ENCODE measurements at places on chromosomes 5 and 9.

GRCh38 chr9:129964901-129965734 lies 77.9 kb downstream of the FNBP1 start:
- no peak for DNase-seq

- DNase-seq: no peak
Observed at GRCh38 chr5:17737092-17737491, 102.8 kb downstream of the TAF11L14 start.

DNA sequence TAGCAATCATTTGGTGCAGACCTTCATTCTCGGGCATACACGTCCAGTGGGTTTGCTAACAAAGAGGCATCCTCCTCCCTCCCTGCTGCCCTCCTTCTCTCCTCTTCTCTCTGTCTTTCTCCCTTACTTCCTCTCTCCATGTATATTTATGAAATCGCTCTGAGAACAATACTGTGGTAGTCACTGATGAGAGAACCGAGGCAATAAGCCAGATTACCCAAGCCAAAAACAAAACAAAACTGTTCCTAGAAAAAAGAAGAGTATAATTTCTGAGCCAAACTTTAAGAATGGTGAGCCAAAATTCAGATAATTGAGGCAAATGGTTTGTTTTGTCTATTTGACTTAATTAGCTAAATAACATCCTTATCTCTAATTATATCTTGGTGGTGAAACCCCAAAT lies 15.8 kb upstream of the HMHB1 start:
- peak; percentile 49 for DNase-seq

DNA sequence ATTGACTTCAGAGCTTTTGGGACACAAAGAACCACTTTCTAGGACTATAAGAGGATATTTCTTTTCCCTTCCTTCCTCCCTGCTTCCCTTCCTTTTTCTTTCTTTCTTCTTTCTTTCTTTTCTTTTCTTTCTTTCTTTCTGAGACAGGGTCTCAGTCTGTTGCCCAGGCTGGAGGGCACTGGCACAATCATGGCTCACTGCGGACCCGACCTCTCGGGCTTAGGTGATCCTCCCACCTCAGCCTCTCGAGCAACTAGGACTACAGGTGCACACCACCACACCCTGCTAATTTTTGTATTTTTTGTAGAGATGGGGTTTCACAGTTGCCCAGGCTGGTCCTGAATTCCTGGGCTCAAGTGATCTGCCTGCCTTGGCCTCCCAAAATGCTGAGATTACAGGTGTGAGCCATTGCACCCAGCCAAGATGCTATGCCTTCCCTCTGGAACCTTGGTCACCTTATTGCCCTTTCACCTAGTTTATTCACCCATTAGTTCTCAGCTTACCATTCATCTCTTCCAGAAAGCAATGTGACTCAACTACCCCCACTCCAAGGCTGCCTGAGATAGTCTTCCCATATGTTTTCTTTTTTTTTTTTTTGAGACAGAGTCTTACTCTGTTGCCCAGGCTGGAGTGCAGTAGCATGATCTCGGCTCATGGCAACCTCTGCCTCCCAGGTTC lies 10.1 kb downstream of the PLIN2 start:
- no peak for DNase-seq

DNA sequence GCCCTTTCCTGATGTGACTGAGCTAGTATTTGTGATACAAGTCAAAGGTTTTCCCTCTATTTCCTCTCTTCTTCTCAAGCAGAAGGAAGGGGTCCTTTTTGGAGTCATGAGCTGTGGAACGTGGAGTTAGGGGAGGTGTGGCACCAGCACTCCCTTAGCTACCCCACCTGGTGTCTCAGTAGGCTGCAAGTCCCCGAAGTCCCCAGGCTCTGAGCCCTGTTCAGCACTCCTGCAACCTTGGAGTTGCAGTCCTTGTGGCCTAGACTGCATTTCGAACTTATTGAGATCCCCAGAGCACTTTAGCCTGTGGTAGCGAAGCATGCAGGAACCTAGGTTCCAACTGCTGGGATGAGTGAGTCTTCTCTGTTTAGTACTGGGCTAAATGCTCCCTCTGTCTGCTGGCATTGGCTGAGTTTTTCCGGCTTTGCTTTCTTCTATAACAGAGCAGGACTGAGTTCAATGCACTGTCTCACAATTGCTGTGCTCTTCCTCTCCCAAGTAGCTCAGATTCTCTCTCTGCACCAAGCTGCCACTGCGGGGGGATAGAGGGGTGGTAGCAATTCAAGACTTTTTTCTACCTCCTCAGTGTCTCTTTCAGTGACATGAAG lies 600.7 kb upstream of the CDH9 start:
- no peak for DNase-seq

- peak; percentile 54 for DNase-seq
Observed at GRCh38 chr5:87411973-87412629, 629 bp downstream of the CCNH start.

DNA sequence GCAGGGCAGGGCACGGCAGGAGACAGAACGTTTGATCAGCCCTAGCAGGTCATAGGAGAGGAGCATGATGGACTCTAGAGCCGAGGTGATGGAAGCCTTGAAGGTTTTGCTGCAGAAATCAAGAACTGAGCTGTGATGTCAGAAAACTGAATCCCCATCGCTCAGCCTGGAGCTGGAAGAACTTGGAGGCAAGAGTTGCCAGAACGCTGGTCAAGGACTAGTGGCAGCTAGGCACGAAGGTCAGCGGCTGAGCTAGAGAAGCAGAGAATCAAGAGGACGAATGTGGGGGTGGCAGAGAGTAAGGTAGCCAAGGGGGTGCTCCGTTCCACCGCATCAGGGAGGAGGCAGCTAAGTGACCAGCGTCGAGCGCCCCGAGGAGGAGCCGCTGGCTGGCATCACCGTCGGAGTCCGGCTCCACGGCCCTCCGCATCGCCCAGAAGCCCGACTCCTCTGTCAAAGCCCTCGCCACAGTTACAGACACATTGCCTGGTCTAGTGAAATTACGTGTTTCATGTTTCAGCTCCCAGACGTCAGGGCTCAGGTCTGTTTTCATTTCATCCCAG lies 1.2 kb upstream of the GALNT10 start:
- peak; percentile 3 for DNase-seq

DNA sequence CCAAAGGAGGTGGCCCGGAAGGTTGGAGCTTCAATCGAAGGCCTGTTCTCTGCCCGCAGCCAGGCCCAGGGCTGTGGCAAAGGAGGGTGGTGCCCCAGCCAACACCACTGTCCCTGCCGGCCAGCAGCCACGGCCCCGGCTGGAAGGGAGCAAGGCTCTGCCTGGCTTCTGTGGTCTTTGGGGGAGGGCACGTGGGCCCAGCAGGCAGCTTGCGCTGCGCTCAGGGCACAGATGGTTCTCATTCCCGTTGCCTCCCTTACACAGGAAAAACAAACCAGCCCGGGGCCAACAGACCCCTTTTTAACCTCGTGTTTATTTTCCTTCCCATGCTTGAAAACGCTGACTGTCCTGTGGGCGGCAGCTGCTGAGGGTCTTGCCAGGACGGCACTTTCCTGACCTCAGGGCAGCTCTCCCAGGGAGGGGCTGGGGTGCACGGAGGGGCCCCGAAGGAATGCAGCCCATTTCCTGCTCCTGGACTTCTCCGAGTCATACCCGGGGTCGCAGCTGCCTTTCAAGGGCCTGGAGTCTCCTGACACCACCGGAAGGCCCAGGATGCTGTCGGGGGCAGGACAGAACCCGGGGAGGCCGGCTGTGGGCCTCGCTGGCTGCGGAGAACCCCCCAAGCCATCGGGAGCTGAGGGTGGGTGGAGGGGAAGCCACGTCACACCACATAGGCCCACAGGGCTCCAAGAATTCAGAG lies 1.1 kb upstream of the GPSM1 start:
- no peak for DNase-seq

- no peak for DNase-seq
Observed at GRCh38 chr9:16767366-16767765, 103.1 kb downstream of the BNC2 start.

GRCh38 chr5:168288349-168289245 lies 2.8 kb upstream of the WWC1 start:
- no peak for DNase-seq

DNA sequence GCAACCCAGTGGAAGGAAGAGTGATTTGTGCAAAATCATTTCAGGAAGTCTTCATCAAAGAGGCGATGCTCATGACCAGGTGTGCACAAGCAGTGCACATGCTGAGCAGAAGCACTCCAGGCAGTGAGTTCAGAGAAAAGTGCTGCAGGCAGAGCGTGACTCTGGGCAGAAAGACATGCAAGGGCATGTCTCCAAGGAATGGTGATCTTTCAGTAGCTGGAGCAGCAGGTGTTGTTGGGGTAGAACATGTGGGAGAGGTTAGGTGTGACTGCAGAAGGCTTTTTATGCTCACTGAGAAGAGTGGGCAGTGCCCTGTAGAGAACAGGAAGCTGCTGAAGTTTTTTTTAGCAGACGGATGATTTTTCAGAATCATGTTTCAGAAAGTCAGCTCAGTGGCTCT lies 545.4 kb upstream of the TLE4 start:
- no peak for DNase-seq

GRCh38 chr5:3186736-3187405 lies 408.8 kb upstream of the IRX1 start:
- no peak for DNase-seq

- DNase-seq: no peak
Observed at GRCh38 chr5:158814521-158814920, 285.2 kb downstream of the EBF1 start.

DNA sequence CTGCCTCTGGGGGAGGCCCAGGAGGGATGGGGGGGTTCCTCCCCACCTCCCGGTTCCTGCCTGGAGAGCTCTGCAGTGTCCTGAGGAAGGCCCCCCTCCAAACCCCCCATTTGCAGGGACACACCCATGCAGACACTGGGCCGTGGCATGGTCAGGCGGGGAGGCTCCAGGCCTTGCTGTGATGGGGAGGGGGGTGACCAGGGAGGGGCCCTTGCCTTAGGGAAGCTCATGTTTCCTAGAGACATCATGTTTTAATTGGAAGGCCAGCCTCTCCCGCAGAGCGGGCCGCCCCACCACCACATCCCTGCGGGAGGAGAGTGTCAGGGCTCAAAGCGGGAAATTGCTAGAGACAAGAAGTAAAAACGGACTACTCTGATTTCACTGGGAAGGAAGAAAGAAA lies 12.0 kb downstream of the PRRX2 start:
- no peak for DNase-seq

GRCh38 chr5:108521841-108522506 lies 140.1 kb upstream of the FBXL17 start:
- DNase-seq: peak; percentile 49

GRCh38 chr9:119337573-119337972 lies 31.7 kb downstream of the BRINP1 start:
- no peak for DNase-seq

DNA sequence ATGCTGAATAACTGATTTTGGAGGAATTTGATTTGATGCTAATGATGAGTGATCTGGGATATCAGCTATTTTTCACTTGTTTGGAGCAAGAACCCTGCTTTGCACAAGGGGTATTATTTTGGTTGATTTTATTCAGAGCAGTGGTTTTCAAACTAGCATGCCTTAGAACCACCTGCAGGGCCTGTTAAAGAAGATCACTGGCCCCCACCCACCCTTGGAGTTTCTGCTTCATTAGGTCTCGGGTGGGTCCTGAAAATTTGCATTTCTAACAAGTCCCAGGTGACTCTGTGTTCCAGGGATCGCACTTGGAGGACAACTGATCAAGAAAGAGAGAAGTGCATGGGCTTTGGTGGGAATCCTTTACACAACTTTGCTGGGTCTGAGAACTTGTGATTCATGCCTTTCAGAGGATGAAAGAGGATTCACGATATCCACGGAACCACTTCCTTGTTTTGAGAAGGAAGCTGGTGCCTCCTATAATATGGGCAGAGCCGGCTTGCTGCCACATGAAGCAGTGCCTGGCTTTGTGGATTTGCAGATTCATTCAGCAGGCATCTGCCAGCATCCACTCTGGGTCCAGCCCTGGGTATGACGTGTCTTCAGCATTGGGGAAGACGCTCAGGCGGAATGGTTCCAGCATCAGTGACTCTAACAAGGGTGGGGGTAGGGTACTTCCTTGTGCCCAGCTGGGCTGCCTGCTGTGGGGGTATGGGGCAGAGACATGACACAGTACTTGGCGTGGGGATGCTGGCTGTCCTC lies 106.6 kb upstream of the PITX1 start:
- DNase-seq: peak; percentile 92

DNA sequence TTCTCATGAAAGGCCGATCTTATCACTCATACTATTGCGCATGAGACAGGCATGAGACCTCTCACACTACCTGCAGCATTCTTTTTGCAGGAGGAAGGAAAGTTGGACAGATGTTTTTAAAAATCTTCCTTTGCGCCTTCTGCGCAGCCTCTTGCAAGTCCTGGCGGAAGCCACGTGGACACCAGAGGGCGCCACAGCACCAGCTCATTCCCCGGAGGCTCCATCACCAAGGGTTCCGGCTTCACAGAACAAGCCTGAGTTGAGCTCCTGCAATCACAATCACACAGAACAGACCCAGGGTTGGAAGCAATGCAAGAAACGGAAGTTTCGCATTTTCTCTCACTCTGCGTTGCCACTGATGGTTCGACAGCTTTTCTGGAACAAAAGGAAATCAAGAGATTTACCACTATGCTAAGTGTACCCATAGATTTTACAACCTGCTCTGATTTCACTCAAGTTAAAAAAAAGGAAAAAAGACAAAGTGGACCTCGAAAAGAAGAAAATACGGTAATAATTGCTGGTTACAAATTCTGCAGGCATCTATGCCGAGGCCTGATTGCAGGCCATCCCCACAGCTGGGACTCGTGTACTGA lies 304.7 kb upstream of the MSX2 start:
- DNase-seq: peak; percentile 80

- no peak for DNase-seq
Observed at GRCh38 chr5:109152565-109152964, 257.2 kb downstream of the PJA2 start.

GRCh38 chr9:132589148-132590036 lies 7.0 kb downstream of the BARHL1 start:
- no peak for DNase-seq

DNA sequence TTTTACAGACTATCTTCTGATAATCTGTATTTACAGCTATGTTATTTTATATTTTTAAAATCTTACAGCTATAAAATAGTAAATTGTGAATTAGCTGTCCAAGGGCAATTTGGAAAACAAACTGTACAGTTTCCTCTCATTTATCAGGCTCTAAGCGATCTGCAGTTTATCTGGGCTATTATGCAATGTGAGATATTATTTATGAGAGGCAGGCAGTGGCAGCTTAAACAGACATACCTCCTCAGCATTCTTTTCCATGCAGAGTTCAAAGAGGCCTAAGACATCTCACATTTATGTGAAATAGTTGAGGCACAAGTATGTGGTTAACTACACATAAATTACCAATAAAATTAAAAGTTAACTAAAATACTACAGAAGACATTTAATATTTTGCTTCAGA lies 10.2 kb downstream of the NIPSNAP3B start:
- no peak for DNase-seq

- DNase-seq: no peak
Observed at GRCh38 chr5:27734838-27735237, 696.5 kb upstream of the CDH9 start.

DNA sequence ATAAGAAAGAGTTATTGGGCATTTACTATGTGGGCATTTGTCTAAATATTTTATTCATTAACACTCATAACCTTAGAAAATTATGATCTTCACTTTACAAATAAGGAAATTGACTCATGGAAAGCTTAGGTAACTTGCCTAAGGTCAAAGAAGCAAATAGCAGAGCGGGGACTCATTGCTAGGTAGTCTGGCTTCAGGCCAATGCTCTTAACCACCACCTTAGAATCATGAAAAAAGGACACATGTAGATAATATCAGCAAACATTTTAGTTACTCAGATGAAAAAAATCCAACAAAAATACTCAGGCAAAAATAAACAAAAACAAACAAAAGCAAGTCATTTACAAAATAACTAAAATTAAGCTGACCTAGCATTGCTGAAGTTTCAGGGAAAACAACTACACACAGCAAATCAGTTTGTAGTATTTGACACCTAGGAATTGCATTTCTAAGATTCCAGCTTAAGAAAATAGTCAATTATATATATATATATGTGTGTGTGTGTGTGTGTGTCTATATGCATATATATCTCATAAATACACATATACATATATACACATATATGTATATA lies 166.0 kb downstream of the HMHB1 start:
- DNase-seq: no peak

Measured in inflammatory macrophage treated with lipopolysaccharide for 4 hours (primary cell).